ENCODE measurements at places on chromosomes 2 and 18.

DNA sequence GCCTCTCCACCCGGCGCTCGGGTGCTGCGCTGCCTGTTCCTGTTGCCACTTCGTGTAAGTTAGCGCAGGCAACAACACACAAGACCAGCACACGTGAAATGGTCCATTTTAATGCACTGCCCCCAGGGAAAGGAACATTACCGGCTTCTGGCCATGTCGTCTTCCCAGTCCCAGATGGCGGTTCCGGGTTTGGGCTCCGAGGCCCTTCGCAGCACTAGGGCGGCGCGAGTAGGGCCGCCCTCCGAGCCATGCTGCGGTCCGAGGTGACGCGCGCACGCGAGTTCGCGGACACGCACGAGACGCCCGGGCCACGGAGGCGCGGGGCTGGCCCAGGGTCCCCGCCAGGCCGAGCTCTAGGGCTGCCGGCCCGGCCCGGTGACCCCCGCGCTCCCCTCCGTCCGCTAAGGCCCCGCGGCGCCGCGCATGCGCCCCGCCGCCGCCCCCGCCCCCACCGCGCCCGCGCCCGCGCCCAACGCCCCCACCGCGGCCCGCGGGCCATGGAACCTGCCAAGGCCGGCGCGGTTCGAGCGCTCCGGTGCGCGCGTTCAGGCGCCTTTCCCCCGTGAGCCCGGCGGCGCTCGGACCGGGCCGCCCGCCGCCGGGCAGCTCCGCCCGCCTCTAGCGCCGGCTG is 367 bp upstream of the ZNF236 start:
- DNase-seq, result peak; percentile 58

- no peak for DNase-seq
Observed at GRCh38 chr2:41832218-41832617, 215.6 kb upstream of the PKDCC start.

GRCh38 chr2:113200736-113201490 is 27.1 kb downstream of the PSD4 start:
- no peak for DNase-seq

DNA sequence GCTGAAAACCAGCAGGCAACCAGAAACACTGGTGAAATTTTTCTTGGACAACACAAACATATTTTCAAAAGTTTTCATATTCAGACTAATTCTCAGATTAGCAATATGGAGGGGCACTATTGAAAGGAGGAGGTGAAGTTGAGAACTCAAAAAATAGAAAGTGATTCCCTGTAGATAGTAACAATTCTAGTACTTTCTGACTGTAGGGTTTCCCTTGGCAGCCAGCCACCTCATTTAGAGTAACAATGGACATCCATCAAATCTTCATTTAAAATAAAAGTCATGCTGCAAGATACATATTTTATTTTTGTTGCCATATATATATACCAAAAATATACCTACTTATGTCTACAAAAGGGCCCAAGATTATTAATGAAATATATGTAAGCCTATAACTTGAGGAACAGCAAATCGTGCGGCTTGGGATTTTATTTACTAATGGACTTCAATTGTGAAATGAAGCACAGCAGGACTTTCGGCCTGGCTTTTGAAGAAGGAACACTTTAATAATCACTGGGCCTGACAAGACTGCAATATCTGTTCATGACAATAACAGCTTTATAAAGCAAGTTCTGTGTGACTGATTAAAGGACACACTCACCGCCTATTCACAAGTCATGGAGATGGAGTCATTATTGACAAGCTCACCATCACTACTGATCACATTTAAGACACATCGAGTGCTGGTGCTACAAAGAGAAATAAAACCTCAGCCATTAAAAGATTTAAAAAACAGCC is 6.8 kb upstream of the NR4A2 start:
- DNase-seq, result no peak

DNA sequence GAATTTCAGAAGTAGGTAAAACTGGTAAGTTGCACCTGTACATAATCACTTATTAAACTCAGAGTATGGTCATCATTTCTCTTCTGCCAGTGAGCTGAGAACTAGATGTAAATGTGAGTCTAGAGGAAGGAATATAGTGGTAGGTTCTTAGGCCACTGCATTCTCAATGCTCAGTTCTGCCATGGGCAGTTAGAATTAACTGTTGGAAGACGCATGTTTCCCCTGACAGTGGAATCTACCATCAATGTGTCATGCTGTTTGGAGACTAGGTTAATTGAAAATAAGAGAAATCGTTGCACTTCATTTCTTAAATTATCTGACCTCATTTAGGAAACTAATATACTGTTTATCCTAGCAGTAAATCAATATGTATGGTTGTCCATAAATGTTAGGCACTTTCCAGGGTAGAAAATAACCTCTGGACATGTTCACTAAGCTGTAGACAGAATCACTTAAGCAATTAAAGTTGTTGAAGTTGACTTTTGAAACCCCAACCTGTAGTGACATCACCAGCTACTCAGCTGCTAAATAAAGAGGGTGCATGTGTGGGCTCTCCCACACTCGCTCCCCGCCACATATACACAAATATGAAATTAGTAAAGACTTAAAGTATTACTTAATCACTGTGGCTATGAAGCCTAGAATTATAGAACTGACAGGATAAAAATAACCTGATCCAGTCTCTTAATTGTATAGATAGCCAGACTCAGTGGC is 91.5 kb upstream of the NOSTRIN start:
- DNase-seq, result no peak

DNA sequence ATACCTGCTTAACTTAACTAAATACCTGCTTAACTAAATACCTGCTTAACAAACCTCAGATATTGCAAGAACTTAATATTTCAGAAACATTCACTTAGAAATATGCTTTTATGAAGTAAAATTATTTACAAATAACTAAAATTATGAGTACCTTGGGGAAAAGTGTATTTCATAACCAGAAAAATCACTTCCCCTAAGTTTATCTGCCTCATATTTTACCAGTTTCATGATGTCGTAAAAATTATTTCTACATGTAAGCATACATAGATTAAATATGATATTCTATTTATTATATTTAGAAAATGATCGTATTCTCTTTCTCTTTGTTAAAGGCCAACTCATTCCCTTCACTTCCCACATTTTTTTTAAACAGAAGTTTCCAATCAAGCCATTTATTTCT is 41.5 kb upstream of the DSC1 start:
- DNase-seq, result no peak

DNA sequence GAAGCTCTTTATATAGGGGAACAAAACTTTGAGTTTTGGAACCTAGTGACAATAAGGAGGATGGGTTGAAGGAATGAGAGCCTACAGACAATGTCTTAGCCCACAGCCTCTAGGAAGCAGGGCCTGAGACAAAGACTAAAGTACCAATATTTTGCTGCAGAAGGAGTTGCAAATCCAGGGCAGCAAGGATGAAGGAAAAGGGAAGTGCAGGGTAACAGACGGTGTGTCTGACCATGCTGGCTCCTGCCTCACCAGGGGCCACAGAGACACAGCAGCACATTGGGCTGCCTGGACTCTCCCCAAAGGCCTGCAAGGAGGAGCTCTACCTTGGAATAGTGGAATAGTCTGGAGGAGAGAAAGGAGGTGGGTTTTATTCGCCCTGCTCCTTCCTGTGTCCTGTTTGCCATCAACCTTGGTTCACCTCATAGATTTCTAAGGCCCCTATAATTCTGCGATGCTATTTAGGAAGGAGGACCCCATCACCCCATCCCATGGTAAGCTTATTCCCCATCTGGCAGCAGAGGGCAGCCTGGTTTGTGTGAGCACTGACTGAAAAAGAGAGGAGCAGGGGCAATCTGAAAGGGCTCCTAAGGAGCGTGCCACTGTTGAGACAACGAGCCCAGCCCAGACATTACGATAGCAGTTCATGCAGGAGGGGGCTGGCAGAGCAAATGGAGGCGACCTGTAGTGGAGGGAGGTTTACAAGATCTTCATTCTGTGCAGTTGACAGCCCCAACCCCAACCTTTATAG is 143.4 kb downstream of the MGAT5 start:
- no peak for DNase-seq

Measured in stimulated activated CD8-positive, alpha-beta memory T cell treated with anti-CD3 and anti-CD28 coated beads, Interleukin-15, amount 100 ng/mL, for 4 hours (primary cell).